ENCODE measurements at places on chromosomes 5 and 9.

- peak; percentile 60 for DNase-seq
Measured at GRCh38 chr9:125484350-125485282, 222.4 kb downstream of the MAPKAP1 start.

DNA sequence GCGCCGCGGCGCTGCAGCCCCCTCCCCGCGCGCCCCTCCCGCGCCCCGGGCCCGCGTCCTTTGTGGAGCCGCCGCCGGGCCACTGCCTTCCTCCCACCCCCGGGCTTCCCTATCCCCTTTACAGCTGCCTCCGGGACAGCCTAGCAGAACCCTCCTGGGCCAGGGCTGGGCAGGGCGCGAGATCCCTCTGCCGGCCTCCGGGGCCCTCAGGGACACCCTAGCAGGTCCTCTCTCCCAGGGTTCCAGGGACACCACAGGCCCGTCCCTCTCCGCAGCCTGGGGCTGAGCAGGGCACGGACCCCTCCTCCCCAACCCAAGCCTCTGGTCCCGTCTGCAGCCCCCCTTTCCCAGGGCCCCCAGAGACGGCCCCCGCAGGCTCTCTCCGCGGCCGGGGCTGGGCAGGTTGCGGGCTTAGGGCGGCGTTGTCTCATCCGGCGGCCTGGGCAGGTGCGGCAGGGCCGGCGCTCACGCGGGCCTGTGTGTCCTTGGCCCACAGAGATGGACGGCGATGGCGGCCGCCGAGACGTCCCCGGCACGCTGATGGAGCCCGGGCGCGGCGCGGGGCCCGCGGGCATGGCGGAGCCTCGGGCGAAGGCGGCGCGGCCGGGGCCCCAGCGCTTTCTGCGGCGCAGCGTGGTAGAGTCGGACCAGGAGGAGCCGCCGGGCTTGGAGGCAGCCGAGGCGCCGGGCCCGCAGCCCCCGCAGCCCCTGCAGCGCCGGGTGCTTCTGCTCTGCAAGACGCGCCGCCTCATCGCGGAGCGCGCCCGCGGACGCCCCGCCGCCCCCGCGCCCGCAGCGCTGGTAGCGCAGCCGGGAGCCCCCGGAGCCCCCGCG, 710 bp downstream of the WNK2 start:
- DNase-seq: no peak

DNA sequence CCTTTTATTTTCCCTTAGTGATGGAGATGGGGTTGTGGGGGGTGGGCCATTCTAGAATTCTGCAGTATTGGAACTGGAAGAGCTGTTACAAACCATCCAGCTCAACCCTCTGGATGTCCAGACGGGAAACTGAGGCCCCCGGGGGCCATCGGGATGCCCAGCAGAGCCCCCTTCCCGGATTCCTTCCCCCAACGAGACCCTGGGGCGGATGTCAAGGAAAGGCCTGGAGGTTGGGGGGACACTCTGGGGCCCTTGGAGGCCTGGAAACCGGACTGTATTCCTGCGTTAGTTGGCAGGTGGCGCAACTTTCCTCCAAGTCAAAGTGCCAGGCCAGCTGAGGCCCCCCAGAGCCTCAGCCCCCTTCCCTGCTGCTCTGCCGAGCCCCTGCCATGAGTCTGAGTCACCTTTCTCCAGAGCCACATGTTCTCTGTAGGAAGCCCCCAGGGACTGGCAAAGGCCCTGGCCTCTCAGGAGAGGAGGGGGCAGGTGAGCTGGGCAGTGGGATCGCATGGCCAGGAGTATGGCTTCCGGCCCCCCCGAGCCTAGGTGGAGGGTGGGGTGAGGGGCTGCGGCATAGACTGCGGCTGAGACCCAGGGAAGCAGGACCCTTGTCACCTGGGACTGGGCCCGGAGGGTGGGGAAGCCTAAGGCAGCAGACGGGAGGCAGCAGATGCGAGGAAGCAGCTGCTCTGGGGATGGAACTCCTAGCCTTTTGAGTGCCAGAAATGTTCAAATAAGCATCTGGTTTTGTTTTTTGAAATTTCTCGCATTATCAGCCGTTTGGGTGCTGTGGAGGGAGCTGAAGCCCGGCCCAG, 17.8 kb upstream of the FIBCD1 start:
- no peak for DNase-seq

- DNase-seq: no peak
Measured at GRCh38 chr9:5712651-5713390, 83.9 kb downstream of the RIC1 start.

DNA sequence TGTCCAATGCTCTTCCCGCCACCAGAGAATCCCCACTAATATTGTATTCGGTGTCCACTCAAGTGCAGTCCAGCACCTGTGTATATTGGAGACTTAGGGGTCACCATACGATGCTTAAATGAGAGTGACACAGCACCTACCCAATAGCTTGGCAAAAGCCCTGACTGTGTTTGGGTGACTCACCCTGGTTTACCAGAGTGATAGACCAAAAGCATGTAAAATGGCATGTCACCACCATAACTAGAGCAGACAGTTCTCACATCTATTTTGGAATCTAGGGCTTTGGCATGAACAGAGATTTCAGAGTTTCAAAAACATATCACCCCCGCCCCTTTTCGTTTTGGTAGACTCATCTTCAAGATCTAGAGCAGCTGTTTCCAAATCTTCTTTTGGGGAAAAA, 217.3 kb upstream of the RASEF start:
- DNase-seq: peak; percentile 4

DNA sequence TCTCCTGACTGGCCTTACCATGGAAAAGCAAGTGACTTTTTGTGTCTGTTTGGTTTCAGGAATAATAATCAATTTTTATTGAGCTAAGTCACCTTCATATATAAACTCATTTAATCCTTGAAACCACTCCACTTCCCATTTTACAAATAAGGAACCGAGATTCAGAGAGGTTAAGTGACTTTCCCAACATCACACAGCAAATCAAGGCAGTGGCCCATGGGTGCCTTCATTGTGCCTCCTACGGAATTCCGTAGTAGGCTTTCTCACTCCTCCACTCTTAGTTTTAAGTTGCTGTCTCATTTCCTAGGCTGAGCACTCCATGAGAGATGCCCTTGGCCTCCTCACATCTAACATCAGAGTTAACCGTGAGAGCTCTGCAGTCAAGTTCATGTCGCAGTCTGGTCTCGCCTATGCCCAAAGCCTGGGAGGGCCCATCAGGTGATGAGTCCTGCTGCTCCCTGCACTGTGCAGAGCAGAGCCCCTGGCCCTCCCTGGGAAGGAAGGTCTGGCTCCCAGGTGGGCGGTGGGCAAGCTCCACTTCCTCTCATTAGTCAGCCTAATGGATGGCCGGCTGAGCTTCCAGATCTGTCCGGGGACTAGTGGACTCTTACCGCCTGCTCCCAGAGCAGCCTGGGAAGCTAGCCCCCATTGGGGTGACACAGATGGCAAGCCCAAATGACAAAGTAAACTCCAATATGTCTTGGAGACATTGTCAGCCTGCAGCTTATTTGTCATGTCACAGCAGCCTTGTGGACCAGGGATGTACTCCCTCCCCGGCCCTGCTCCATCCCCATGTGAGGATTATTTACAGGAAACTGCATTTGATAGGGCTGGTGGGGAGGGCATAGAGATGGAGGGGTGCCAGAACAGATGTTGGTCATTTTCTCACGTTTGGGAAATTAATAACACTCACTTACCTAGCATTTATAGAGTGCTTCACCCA, 123.4 kb downstream of the MVB12B start:
- DNase-seq: no peak

DNA sequence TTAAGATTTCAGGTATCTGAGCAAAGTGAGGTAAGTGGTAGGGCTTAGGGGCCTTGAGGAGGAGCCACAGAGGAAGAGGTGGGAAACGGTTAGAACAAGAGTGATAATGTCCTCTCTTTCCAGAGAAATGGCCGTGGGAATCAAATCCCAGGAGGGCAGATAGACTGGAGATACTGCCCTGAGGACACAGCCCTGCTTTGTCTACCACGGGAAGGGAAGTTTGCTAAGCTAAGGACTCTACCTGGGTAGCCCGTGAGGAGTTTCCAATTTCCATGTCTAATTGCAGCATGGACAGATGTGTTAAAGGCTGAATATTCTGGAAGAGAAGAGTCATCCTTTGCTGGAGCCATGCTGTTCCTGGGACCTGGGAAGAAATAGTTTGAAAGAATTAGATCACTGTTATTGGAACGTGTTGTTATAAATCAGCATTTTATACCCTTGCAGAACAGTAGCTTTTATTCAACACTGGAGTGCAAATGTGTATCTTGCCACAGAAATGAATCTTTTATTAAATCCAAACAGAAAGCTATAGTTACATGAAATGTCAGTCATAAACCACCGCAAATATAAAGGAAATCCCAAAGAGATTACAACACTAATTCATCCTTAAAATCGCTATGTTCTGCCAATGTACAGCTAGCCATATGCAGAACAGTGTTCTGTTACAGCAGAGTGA, 133.2 kb upstream of the LHFPL2 start:
- DNase-seq: no peak

DNA sequence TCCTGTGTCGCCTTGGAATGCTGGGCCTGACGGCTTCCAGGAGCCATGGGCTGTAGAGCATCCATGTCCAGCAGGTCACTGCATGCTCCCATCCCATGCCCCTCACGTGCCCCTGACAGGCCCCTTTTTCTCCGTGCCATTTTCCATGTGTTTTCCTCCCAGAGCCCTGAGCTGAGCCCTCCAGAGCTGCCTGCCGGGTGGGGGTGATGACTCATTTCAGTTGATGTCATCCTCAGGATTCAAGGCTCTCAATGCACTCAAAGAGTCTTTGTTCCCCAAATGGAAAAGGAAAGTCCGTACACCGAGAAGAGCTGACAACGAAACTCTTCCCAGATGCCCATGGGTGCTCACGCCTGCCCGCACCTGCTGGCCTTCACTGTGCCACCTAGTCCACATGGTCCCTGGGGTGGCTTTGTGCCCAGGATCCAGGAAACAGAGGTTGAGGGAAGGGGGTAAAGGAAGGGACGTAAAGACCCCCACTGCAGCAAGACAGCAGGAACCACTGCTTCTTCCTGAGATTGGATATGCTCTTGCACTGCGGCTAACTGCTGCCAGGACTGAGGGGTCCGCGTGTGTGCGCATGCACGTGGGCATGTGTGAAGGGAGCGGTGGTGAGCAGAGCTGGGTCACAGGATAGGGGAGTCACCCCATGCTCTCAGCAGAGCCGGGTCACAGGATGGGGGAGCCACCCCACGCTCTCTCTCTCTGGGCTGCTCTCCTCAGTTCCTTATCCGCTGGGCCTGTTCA, 27.6 kb downstream of the COL15A1 start:
- peak; percentile 35 for DNase-seq

GRCh38 chr9:120730654-120731514, 16.6 kb upstream of the MEGF9 start:
- no peak for DNase-seq

DNA sequence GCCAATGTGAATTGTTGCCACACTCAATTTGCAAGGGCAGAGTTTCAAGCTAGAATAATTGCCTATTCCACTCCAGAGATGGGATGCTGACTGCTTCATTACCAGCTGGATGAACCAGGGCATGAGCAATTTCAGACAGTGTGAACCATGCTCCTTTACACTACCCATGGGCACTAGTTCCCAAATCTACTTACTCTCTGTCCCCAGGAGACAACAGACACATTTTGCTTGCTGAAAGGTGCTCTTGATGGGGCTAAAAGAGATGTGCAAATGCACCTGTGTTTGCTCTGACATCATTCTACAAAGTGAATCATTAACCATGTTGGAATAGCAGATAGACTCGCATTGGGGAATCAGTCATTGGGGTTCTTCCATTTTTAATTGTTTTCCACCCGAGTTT, 522.3 kb upstream of the NUDT12 start:
- no peak for DNase-seq

GRCh38 chr9:133750982-133751649, 13.0 kb upstream of the SARDH start:
- no peak for DNase-seq

DNA sequence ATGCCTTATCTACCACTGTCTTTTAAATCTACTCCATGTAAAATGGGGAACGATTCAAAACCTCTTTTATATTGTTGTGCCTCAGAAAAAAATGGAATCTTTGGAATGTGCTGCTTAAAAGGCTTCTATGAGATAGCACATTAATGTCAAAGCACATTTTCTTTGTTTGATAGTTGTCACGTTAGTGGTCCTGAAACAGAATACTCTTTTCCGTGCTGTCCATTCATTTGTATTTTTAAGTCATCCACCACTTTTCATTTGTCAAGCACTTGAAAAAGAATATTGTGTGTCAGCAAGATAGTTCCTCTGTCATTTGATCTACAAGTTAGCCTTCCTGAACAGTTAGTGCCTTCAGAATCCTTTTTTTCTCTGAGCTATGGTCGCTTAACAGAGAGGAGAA, 246.9 kb downstream of the MAST4 start:
- DNase-seq: no peak

GRCh38 chr9:122340161-122340560, 30.7 kb upstream of the PTGS1 start:
- DNase-seq: no peak

GRCh38 chr5:157108976-157109375, at the start of gene HAVCR2:
TSS of gene HAVCR2 (minus strand) at chr5:157109044. CDS start at chr5:157108983, 61 bp downstream.
- DNase-seq: no peak

GRCh38 chr9:137367506-137368430, 55.2 kb downstream of the EXD3 start:
- no peak for DNase-seq

DNA sequence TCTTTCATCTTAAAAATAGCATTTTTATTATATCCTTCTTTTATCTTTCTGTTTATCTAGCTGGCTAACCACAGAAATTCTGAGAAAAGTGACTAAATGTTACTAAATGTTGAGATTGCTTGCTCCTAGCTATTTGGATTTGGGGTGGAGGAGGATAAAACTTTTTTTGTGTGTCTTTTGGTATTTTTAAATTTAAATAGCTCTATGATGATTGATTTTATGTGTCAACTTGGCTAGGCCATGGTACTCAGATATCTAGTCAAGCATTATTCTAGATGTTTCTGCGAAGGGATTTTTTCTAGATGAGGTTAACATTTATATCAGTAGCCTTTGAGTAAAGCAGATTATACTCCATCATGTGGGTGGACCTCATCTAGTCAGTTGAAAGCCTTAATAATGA, 75.0 kb downstream of the GCNT1 start:
- DNase-seq: peak; percentile 42

DNA sequence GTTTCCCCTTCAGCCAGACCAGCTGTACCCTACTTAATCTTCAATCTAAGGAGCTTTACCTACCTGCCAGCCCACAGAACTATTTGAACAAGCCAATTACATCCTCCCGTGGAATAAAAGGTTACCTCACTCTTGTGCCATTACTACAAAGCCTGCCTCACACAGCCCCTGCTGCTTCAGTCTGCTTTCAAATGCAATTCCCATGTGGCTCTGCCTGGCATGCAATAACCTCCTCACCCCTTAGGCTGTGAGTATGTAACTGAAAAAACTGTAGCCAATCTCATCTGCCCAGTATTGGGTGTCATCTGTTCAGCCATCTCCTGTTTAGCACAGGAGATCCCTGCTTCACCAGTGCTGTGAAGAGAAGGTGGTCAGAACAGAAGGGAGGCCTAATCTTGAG, 6.1 kb upstream of the GCNT1 start:
- DNase-seq: no peak
